A549 treated with CpdA at 1 μM for 4 hours (cell line): ENCODE measurements at places on chromosomes 4 and X. TPM values are rescaled to one million over a fixed set of nuclear protein-coding genes. Genes with fewer than 3 reads are reported as not detected.

Gene SPANXB1
- 2.7 to 4.0 TPM (median 3.2 TPM) in 5 replicates for total RNA-seq

Gene APLN
- total RNA-seq, result 0.70 to 0.90 TPM (median 0.79 TPM) in 5 replicates

Gene CFAP99
- total RNA-seq, result 0.07 to 0.08 TPM in 2 of 5 replicates, not detected in the others

Gene ITIH6
- 0.02 TPM in 1 of 5 replicates, not detected in the others for total RNA-seq

Gene TNMD
- not detected in 5 replicates for total RNA-seq
